Epithelial cell of proximal tubule (primary cell): ENCODE measurements at places on chromosomes 4 and X. TPM values are rescaled to one million over a fixed set of nuclear protein-coding genes. Genes with fewer than 3 reads are reported as not detected.

GRCh38 chrX:149831473-149831872, 49.5 kb upstream of the MAGEA8 start:
- DNase-seq: no peak

- no peak for DNase-seq
Observed at GRCh38 chrX:141935645-141936044, 32.0 kb downstream of the MAGEC1 start.

GRCh38 chr4:156948133-156948532, 23.5 kb downstream of the PDGFC start:
- DNase-seq: no peak

DNA sequence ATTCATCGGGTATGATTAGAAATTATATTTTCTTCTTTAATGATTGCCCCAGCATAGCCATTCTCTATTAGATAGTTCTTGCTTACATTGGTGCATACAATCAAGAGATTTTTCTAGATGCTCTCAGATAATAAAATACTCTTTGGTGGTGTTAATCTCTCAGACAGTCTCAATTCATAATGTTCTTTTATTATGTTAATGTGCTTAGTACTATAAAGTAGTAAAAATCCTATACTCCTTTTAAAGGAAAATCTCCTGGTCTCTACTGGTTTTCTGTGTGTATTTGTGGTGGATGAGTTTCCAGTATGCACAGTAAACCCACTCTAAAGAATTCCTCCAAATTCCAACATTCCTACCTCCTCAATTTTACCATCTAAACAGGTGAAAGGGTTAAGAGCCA, 203.5 kb downstream of the FAT4 start:
- DNase-seq: no peak

DNA sequence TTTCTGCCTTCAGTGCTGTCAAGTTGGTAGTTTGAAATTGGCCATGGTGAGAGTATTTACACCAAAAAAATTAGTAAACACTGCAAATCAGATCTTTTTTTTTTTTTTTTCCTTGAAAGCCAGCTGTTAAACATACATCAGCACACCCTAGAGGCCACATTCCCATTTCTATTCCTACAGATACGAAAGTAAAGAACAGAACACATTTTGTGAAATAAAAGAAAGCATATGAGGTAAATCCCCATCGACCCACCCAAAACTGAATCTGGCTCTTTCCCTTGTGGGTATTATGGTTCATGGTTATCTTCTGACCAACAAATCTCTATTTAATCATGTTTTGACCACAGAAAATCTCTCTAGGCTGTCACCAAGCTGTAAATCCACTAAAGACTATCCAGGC, 41.8 kb upstream of the AP1AR start:
- no peak for DNase-seq

Gene GPR143
- 16.6 and 17.4 TPM in 2 replicates for total RNA-seq
